ENCODE measurements at places on chromosomes 6 and 20. TPM values are rescaled to one million over a fixed set of nuclear protein-coding genes. Genes with fewer than 3 reads are reported as not detected.

DNA sequence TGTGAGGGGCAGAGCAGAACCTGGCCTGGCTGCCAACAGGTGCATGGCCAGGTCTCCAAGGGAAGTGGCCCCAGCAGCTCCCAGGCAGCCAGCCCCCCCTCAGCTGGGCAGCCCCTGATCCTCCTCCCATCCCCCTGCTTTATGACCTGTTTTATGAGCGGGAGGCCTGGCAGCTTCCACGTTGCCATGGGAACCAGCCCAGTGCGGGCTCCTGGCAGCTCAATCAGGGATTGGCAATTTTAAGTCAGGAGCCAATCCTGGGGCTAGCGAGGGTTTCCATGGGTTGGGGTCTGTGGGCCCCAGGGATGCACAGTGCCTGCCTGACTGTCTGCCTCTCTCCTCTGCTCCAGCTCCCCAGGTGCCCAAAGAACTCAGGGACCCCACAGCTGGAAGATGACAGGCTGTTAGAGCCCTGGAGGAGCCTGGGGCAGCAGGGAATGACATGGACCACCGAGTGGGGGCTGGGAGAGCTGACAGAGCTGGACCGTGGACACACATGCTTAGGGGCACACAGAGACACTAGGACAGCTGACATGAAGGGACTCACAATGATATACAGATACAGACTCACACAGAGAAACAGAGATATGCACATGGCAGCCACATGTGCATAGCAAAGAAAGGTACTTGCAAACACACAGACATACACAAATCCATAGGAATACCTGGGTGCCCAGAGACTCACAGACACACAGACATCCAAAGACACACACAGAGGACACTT lies 56.5 kb upstream of the SIRPA start:
- no peak for DNase-seq

- no peak for DNase-seq
Observed at GRCh38 chr6:28224131-28225055, 682 bp upstream of the ZSCAN9 start.

DNA sequence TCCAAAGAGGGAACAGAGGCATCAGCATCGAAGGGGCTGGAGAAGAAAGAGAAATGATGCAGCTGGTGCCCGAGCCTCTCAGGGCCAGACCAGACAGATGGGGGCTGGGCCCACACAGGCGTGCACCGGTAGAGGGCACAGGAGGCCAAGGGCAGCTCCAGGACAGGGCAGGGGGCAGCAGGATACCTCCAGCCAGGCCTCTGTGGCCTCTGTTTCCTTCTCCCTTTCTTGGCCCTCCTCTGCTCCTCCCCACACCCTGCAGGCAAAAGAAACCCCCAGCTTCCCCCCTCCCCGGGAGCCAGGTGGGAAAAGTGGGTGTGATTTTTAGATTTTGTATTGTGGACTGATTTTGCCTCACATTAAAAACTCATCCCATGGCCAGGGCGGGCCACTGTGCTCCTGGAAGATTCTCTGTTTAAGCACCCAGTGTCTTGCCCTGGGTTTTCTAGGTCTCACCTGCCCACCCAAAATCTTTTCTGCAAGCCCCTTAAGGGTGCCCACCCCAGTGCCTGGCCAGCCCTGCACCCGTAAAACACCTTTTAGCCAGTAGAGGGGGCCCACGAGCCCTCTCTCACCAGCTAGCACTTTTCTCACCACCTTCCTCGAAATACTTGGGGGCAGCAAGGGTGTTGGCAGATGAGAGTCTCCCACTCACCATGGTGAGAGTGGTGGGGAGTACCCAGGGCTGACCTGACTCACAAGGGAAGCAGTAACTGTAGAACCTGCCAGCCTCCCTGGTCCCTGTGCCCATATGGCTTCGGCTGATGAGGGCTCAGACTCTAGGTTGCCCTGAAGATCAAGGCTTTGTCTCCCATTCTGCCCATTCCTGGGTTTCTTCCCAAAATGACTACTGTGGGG lies 35.7 kb upstream of the ID1 start:
- DNase-seq = no peak

DNA sequence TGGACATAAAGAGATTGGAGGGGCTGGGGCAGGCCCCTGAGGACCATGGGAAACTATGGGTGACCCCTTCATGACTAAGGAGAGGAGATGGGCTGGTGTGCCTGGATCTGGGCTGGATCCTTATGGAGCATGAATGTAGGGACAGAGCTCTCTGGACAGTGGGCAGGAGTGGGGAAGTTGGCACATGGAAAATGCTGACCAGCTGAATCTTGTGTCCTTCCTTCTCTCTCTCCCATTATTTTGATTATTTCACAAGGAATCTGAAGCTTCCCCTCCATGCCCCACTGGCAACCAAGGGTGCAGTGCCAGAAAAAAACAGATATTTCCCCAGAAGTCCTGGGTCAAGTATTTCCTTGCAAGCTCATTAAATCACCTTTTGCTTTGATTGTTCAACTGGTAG lies 175.2 kb downstream of the DHX35 start:
- DNase-seq = no peak

GRCh38 chr20:58981628-58982364 lies 740 bp downstream of the NELFCD start:
- peak; percentile 59 for DNase-seq

DNA sequence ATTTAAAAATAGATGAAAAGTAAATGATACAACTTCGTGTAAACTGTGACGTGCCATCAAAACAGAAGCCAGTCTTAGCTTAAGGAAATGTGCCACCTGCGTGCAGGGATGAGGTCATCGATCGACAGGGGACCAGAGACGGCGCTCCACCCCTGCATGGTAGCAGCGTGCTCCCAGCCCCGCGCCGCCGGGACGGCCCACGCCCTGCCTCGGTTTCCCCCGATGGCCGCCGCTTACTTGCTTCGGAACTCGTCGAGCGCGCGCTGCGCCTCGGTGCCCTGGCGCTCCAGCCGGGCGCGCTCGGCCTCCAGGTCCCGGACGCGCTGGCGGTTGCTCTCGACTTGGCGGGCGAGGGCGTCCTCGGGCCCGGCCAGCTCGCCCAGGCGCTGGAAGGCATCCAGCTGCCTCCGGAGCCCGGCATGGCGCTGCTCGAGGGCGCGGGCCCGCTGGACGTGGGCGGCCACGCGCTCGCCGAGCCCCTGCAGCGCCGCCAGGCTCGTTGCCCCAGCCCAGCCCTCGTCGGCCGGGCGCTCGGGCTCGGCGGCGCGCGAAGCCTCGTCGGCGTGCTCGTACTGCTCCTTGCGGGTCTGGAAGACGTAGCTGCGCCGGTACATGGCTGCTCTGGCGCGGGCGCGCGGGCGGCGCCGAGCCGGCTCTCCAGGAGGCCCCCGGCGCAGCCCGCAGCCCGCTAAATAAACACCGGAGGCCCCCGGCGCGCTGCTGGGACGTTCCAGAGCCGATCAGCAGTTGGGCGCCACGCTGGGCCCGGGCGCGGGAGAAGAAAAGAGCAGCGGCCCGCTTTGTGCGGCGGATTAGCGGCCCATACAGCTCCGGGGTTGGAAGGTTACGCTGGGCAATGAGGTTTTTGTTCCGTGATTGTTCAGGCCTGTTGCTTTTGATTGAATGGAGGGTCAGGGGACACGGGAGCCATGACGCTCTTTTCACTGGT lies at the start of gene BFSP1:
BFSP1 (minus strand) TSS at position 664 of the 949 bp plus-strand sequence; CDS start at position 614, 50 bp downstream.
- DNase-seq = peak; percentile 82

DNA sequence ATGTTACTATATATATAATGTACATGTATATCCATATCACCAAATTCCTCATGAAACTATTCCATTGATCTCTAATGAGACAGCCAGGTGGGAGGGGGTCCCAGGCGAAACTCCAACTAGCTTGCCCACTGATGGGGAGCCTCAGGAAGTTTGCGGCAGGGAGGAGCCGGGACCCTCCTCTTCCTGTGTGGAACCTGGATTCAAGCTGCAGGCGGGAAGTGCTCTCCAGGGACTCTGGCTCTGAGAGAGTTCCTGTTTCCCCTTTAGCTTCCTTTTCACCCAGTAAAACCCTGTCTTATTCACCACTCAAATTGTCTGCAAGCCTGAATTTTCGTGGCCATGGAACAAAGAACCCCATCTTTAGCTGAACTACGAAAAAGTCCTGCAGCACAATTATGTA lies 152.2 kb downstream of the OPN5 start:
- DNase-seq = no peak

GRCh38 chr6:134961366-134961765 lies 11.5 kb upstream of the ALDH8A1 start:
- DNase-seq = no peak

DNA sequence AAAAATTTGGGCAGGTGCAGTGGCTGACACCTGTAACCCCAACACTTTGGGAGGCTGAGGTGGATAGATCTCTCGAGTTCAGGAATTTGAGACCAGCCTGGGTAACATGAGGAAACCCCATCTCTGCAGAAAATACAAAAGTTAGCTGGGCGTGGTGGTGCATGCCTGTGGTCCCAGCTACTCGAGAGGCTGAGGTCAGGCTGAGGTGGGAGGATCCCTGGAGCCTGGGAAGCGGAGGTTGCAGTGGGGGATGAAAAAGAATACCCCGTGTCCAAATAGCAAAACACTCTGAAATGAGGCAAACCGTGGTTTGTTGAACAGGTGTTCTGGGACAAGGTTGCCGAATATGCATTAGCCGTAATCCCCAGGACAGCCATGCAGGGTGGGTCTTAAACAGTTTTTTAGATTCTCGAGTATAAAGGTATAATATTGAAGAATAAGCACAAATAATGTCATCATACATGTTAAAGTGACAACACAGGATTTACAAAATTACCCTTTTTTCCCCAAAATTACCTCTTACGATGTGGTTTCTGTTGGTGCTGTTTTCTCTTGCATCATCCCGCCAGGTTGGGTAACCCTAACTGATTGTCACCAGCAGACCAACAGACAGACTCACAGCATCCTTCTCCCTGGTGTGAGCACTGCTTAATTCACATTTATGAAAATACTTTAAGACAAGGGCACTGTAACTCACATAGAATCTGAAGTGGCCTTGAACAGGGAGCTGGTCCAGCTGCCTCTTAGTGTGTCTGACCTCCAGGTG lies 9.1 kb downstream of the DNAJC5 start:
- no peak for DNase-seq

DNA sequence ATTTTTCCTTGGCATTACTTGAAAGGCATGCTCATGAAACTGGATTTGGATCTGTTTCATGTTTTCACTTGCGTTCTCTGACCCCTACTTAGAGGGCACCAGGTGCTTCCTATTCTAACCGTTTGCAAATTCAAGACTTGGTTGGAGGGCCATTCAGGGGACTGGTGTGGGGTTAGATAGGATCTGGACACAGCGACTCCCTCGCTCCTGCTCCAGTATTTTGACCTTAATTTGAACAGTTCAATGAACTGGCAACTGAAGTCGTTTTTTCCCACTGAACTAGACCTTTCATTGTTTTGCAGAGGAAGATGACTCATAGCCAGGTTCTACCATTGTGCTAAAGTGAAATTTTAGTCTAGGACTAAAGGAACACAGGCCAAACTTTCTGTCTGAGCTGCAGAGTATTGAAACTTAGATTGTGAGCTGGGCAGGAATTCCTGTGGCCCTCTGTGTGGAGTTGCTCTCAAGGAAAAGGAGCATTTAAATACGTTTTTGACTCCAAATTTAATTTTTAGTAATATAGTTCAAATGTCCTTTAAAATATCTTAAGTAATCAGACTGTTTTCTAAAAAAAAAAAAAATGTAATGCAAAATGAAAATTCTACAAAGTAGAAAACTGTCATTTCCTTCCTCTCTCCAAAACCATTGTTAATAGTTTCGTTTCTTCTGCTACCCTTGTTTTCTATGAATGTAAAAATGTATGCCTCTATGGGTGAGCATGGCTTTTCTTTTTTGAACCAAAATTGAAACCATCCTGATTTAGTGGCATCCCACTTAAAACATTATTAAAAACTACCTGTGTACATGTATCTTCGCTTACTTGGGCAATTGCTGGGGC lies 64.8 kb downstream of the UTRN start:
- peak; percentile 38 for DNase-seq

- no peak for DNase-seq
Observed at GRCh38 chr6:87817183-87817582, 115.2 kb upstream of the AKIRIN2 start.

GRCh38 chr6:166412156-166412910 lies 29.6 kb upstream of the MPC1 start:
- DNase-seq = no peak

DNA sequence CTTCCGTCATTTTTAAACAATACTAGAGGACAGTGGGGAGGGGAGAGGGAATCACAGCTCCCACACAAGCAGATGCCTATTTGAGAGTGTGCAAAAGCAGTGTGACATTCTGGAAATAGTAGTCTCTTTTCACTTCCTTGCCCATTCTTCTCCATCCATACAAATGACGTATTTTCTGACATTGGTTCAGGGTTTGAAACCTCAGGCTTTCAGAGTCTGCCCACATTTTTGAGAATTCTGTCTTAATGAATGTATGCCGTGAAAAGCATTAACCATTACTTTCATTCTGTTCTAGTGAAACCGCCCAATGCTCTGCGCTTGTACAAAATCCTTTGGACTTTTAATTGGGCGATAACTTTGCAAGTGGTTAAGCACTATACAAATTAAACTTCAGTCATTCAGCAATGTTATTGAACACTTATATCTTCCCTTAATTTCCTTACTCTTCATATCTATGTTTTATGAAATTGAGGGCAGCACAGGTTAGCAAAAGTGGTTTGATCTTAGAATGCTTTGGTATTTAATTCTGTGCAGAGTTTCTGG lies 265.7 kb downstream of the SOX4 start:
- DNase-seq = no peak

- peak; percentile 79 for DNase-seq
Observed at GRCh38 chr6:127464881-127465459, 5.8 kb upstream of the KIAA0408 start.

Gene ZNF165
- total RNA-seq = 3.6 TPM

Gene SLC26A8
- 0.22 TPM for total RNA-seq

Gene MUC22
- not detected for total RNA-seq

Gene PHF10
- 35.9 TPM for total RNA-seq

Gene C4A
- 250 TPM for total RNA-seq

Gene SPAG4
- 16.0 TPM for total RNA-seq

Gene ATAT1
- total RNA-seq = 10.4 TPM

Gene CFB
- 200 TPM for total RNA-seq

Gene IPCEF1
- total RNA-seq = 25.9 TPM

Gene TSBP1
- not detected for total RNA-seq

Gene MCHR2
- total RNA-seq = not detected

Gene MLN
- not detected for total RNA-seq
